ENCODE measurements at places on chromosomes 6 and 20.

- DNase-seq = no peak
Observed at GRCh38 chr6:134034478-134034877, 17.9 kb downstream of the SLC2A12 start.

- DNase-seq = no peak
Observed at GRCh38 chr6:47302043-47302442, 7.7 kb downstream of the TNFRSF21 start.

GRCh38 chr6:168540713-168541291, 99.8 kb downstream of the SMOC2 start:
- DNase-seq = no peak

DNA sequence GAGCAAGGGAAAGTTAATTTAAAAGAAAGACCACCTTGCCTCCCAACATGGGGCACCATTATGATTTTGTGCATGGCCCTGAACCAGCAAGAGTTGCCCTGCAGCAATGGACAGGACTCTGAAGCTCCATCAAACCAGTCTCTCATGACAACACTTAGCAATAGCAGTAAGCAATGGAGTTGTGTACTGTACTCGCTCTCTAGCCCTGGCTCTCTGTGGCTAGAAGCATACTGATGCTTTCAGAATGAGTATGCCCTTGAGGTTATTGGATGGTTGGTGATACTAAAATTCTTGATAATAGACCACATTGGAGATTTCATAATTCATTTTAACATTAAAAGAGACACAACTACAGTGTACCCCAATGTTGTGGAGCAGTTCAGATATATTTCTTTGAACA, 23.2 kb upstream of the LMBRD1 start:
- DNase-seq = no peak

DNA sequence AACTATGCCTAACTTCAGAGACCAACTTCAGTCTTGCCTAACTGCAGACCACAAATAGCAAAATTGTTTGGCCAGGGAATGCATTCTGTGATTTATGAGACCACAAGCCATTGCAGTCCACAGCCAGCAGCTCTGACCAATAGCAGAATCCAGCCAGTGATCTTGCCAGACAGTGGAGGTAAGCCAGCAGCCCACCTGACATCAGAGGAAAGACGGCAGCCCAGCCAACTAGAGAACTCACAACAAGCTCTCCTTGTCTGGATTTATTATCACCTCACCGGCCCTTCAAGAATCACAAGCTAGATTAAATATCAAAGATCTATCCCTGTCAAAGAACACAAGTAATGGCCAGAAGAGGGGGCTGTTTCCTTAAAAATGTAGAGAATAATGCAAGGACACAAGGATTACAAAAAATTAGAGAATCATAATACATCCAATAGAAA, 66.5 kb upstream of the SLC35F1 start:
- DNase-seq = no peak

DNA sequence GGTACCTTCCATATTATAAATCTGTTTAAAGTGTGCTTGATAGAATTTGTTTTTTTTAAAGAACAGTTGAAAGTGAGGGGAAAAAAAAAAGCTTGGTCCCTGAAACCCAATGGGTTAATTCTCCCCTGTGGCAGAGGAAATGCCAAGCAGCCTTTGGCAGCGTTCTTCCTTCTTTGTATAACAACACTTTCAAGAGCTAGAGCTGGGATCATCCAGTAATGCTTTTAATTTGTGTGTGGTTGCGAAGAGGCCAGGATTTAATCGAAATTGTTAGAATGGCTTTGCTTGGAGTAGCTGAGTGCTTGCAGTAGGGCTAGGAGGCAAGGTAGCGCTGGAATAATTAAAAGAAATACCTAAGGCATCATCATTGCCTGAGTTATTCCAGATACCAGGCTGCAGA, 692.0 kb downstream of the DHX35 start:
- no peak for DNase-seq

DNA sequence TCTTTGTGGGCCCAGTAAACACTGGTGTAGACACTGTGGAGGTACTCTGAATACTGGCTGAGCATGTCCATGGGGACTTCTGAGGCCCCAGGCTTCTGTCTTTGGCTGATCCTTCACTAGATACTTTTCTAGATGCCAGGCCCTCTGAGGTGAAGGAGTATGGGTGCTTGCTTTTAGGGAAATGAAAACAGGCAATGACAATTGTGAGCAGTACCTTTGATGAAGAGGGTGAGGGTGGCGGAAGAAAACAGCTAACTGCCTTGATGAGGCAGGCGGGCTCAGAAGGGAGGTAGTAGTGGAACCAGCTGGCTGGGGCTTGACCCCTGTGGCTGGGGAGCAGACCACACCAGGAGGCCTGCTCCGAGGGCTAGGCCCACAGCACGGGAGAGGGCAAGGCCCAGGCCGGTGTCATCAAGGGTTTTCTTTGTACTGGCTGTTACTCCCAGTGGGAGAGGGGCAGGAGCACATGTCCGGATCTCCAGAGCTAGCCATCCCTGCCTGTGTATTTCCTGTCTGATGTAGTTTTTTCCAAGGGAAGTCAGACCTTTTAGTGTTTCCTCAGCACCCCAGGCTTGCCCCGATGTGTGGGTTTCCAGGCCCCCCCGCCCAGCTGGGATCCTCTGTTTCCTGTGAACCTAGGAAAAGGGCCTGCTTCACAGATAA, 3.9 kb downstream of the PLCG1 start:
- peak; percentile 25 for DNase-seq

GRCh38 chr20:43798291-43799149, 71.7 kb upstream of the GTSF1L start:
- no peak for DNase-seq

GRCh38 chr6:116385921-116386320, 15.2 kb downstream of the DSE start:
- no peak for DNase-seq

DNA sequence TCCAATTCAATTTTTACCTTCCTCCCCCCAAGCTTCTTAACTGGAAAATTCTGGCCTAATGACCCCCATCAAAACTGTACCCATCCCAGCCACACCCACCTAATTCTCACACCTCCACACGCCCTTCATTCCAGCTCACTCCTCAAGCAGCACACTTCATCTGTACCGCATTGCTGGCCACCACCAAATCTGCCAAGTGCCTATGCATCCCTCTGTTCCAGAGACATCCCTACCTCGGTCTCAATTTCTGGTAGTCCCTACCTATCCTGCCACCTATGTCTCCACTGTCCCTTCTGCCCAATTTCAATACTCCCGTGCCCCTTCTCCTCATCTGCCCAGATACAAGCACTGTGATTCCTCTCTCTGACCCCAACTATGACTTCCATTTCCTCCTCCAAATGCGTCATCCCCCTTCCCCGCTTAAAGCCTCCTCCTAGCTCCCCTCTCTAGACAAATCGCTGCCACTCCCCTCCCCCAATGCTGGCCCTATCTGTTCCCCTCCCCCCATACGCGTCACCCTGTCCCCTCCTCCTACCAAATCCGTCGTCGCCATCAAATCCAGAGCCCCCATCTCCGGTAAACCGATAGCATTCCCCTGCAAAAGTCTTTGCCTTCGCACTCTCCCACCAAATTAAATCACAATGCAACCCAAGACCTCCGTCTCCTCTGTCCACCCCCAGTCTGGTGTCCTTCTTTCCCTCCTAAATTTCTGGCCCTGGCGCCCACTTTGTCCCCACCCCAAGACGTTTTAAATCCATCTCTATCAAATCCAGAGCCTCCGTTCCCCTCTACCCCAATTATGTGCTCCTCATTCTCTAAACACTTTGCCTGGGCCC, 1.2 kb downstream of the MTCH1 start:
- DNase-seq = peak; percentile 47

- no peak for DNase-seq
Observed at GRCh38 chr6:5446362-5447075, 185.2 kb downstream of the FARS2 start.

- no peak for DNase-seq
Observed at GRCh38 chr6:97461218-97461617, 178.2 kb upstream of the MMS22L start.

GRCh38 chr6:120211955-120212792, 862.6 kb upstream of the MAN1A1 start:
- no peak for DNase-seq

DNA sequence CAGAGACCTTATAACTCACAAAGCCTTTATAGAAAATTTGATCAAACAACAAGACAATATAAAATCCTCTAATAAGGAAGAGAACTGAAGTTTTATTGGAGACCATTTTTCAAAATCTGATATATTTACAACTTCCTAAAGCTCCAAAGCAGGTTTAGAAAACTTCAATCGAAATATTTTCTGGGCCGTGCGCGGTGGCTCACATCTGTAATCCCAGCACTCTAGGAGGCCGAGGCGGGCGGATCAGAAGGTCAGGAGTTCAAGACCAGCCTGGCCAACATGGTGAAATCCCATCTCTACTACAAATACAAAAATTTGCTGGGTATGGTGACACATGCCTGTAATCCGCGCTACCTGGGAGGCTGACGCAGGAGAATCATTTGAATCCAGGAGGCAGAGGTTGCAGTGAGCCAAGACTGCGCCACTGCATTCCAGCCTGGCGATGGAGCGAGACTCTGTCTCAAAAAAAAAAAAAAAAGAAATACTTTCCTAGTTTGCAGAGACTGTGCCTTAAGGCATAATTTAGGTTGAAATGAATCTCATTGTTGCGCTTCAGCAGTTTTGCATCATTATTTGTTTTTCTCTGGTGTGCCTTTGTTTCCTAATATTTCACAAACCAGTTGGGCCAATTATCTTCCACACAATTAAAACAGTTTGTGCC, 60.6 kb upstream of the ASIP start:
- DNase-seq = no peak

- no peak for DNase-seq
Observed at GRCh38 chr6:89050155-89050554, 30.4 kb upstream of the PNRC1 start.

DNA sequence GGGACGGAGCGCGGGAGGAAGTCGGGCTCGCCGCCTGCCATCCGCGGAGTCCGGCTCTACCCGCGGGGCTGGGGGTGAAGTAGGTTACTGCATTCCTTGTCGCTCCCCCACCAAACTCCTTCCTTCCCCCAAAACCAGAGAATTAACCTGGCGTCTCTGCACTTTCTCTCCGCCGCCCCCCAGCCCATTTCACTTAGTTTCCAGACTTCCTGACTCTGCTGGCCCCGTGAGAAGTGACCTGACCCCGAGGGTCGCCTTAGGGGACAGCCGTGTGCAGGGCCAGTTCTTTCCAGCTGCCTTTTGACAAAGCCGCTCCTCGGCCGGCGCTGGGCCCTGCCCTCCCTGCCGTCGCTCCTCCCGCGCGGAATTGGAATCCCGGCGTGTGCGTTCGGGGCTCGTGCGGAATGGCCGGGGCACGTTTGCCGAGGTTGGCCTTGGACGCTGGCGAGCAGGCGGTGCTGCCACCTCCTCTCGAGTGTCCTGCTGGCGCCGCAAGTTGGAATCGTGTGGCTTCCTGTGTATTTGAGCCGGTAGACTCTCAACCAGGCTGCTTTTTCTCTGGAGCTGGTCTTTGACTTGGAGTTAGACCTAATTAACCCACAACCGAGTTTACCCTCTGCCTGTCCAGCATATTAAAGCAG, 650 bp downstream of the DCBLD1 start:
- no peak for DNase-seq

DNA sequence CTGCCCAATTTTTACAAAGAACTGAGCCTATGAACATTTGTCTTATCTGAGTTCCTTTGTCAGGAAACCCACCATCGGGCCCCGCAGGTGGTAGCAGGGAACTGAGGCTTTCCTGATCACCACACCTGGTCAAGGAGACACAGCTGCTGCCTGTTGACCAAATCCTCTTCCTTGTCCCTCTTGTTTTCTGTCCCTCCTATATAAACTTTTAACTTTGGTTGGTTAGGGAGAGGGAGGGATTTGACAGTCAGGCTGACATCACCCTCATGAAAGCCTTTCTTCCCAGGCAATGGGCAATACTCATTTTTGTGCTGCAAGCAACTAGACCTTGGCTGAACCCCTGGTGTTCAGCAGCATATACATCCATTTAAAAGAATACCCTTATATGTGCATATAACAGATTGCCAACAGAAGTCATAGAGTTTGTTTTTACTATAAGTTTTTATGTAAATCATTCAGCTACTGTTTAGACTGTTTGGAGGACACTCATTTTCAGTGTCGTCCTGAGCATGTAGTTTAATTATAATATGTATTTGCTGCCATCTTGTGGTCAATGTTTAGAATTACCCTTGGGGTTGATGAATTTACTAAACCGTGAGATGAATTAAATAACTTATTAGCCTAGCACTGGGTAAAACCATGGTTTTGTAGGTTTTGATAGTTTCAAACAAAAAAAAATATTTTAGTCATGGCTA, 17.0 kb downstream of the CRISP1 start:
- no peak for DNase-seq

DNA sequence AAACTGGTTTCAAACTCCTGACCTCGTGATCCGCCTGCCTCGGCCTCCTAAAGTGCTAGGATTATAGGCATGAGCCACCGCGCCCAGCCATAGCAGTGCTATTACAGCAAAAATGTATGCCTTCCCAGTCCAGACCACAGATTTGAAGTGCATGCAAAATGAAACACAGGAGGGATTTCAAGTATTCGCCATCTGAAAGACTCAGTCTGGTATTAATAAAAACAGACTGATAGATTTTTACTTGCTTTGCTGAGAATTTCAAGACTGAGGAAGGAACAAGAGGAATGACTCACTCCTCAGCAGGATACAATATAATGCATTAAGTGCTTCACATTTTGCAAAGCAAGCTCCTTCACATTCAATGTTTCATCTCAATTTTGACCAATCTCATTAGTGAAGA, 134.9 kb downstream of the TMEM200A start:
- no peak for DNase-seq

GRCh38 chr6:7959453-7959852, 48.9 kb upstream of the TXNDC5 start:
- DNase-seq = no peak

DNA sequence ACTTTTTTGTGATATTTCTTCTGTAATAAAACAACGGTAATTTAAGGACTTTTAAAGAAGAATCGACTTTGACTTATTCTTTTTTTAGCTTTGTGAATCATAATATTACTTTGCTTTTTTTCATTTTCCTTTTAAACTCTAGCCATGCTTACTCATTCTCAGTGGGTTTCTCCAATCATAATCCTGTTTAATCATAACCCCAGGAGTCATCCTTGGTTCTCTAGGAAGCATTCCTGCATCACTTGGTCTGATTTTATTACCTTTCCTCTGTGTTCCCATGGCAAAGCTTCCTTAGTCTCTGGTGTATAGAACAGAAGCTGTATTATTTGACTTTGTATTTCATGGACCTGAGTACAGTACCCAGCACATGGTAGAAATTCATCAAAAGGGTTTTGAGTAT, 223.5 kb downstream of the CDKAL1 start:
- no peak for DNase-seq

GRCh38 chr6:85362652-85363310, 87.1 kb upstream of the NT5E start:
- DNase-seq = no peak

Data from CD4-positive, alpha-beta T cell treated with Interleukin-6 at 100 ng/mL for 8 hours (primary cell).